ENCODE measurements at places on chromosomes 5 and 9.

DNA sequence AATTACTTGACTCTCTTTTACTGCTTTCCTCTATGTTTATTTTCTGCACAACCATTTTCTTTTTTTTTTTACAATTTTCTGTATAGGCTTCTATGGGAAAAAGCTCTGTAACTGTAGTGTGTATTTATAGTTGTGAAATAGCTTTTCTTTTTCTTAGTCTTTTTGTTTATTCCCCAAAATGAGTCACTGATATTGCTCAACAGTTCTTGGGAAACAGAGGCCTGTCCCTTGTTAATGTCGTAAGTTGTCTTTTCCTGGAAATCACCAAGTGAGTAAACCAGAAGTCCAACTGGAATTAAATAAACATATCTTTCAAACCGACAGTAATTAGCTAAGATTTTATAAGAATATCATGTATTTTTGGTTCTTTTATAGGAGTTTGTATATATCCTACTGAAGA, 325.1 kb upstream of the PRR16 start:
- DNase-seq = no peak

DNA sequence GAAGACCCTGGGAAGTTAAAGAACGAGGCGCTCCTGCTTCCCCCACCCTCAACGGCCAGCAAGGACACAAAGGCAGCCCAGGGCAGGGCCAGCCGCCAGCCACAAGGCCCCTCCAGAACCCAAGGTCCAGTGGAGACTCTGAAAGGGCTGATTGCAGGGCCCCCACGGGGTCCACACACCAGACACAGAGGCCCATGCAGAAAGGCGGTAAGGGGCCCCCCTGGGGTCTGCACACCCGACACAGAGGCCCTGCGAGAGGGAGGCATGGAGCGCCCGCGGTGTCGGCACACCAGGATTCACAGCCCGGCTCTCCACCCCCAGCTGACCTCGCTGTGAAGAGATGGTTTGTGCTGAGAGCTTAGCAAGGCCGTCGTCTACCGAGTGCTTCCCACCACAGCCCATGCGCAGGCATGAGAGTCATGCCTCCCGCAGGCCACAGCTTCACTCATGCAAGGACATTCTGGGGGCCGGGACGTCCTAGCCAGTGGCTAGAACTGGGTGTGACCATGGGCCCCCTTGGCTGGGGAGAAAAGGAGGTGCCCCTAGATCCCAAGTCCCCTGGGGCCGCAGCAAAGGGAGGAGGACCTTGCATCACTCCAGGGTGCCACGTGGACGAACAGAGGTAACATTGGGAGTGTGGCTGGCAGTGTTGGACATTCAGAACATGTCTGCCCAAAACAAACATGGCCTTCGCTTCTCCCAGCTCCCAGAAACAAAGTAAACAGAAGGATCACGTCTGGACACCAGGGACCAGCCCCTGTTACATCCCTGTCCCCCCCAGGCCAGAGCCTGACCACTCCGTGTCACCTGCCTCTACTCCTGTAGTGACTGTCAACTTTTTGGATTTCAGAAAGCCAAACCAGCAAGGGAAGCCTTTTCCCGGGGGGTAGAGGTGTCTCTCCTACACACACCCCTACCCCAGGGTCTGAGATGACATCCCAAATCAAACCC, 9.8 kb downstream of the BRD3 start:
- DNase-seq = no peak

DNA sequence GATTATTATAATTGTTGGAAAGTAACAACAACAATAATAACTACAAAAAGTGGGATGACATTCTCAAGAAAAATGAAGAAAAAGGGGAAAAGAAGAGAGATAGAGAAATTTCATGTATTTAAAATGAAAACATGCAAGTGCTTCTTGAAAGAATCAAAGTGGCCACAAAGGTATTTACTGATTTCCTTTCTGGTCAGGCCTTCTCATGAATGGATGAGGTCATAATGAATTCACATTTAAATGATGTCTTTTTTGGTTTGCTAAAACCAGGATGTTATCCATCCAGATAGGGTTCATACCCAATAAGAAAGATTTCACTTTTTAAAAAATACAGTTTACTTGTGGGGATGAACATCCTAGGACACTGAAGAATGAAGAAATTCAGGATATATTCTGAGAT, 446.4 kb upstream of the PTGER4 start:
- no peak for DNase-seq

GRCh38 chr5:148238418-148238794, at the start of gene MARCOL:
Gene MARCOL (plus strand): TSS chr5:148238525. CDS start chr5:148238598, 73 bp downstream.
- no peak for DNase-seq

DNA sequence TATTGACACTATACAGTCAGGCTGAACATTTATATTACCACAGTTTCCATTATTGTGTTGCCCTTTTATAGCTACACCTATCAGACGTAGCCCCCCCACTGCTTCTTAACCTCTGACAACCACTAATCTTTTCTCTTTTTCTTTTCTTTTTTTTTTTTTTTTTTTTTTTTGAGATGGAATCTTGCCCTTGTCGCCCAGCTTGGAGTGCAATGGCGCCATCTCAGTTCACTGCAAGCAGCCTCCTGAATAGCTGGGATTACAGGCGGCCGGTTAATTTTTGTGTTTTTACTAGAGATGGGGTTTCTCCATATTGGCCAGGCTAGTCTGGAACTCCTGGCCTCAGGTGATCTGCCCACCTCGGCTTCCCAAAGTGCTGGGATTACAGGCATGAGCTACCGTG, 75.4 kb downstream of the UHRF2 start:
- peak; percentile 28 for DNase-seq

DNA sequence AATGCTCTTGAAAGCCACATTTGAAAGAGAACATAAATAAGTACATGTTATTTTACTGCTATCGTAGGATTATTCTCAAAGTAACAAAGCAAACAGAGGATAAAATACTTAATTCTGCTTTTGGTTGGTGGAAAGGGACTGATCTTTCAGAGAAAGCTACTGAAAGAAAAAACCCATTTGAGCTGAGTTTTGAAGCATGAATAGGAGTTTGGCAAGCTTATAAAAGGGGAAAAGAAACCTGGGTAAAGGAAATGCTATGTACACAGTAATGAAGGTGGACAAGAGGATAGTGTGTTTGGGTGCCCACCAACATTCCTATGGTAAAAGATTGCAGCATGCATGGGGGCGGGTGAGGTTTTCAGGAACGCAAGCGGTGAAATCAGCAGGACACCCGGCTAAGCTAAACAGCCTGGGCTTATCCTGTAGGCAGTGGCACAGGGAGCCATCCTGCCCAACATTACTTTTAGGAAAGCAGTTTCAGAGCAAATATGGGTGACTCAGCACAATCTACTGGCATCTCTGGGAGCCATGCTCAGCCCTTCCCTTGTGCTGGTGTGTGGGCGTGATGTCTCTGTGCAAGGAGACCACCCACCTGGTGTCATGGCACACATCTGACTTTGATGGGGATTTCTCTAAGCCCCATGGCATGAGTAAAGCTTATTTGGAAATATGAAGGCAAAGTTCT, 673.9 kb upstream of the KLF4 start:
- no peak for DNase-seq

- DNase-seq = no peak
Measured at GRCh38 chr9:6900440-6900883, 142.7 kb downstream of the KDM4C start.

DNA sequence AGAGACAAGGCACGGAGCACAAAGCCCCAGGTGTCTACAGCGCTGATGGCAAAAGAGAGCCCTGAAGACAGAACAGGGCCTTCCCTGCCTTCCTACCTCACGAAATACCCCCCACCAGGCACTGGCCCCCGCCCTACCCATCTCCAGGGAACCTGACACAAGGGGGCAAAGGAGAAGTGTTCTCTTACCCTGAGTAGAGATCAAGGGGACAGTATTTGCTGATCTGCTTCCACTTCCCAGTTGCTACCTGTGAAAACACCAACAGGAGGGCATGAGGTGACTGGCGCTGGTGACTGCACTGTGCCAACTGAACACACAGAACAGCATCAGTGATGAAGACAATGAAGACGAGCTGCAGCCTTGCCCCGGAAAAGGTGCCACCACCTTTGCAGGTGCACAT, 27.4 kb downstream of the IPPK start:
- DNase-seq = no peak

- no peak for DNase-seq
Measured at GRCh38 chr5:126363658-126364057, 59.6 kb upstream of the GRAMD2B start.

DNA sequence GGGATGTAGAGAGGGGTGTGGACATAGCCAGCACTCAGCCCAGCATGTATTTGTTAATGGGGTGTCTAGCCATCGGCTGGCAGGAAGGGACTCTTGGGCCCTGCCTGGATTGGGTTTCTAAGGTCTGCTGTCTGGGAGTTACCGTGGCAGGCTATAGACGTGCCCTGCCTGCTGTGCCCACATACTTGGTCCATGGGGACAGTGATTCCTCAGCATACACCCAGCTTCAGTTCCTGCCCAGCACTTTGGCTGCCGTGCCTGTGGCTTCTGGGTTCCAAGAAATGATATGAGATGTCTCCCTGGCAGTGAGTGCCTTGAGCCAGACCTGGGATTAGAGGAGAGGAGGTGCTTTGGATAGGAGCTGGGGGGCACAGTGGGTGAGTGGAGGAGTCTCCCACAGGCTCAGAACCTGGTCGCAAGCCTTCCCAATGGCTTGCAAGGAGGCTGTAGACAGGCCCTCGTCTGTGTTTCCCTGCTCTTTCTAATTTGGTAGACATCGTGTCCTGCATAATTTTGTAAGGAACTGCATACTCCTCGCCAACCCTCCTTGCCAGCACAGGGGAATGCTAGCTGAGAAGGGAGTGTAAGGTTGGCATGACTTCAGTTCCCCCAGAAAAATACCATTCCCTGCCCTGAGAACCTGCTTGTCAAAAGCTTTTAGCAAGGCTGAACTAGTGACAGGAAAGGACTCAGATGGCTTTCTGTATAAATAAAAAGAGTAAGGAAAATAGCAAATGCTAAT, 287.9 kb downstream of the ZSWIM6 start:
- no peak for DNase-seq

- DNase-seq = no peak
Measured at GRCh38 chr5:141488591-141489561, at the start of gene PCDHGC5. Gene PCDHGC5 (plus strand): TSS chr5:141489081. CDS start chr5:141489241, 160 bp downstream.

DNA sequence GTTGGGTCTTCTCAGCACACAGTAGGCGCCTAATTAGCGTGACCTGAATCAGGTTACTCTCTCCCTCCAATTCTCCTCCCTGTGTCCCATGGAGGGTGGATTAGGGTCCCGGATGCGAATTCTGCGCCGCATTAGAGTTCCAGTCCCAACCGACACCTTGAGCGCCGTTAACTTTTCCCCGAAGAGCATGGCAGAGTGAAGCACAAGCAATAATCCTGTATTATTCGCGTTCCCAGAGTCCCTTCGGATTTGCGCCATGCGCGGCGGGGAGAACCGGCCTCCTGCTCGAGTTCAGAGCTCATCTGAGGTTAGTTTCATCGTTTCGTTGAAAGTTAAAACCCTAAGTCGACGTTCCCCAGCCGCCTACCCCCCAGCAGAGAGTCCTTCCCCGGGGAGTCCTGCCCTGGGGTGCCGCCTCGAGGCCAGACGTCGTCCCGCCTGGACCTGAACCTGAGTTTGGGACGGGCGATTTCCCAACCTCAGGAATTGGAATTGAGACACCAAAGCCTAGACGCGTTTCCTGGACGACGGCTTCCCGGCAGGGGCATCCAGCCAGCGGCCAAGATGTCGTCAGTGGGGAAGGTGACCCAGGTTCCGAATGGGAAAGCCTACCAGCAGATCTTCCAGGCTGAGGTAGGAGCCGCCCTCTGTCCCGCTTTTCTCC, at the start of gene CCDC180:
Gene CCDC180, plus strand, starts transcription at position 160 of the 664 bp plus-strand sequence. Its CDS starts 405 bp downstream, at position 565.
- DNase-seq = peak; percentile 45

DNA sequence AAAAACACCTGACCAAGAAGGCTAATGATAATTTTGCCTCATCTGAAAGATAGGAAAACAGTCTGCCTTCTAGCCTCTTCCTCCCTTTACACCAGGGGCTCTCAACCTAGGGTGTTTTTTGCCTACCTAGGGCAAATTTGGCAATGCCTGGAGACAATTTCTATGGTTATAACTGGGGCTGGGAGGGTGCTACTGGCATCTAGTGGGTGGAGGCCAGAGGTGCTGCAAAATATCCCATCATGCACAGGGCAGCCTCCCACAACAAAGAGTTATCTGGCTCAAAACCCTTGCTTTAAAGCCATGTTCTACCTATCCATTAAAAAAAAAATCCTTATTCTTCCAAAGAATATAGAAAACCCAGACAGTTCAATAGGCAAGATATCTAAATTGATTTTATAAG, 45.0 kb upstream of the NR3C1 start:
- DNase-seq = no peak

GRCh38 chr9:36102742-36103495, 33.6 kb upstream of the GLIPR2 start:
- DNase-seq = peak; percentile 86

DNA sequence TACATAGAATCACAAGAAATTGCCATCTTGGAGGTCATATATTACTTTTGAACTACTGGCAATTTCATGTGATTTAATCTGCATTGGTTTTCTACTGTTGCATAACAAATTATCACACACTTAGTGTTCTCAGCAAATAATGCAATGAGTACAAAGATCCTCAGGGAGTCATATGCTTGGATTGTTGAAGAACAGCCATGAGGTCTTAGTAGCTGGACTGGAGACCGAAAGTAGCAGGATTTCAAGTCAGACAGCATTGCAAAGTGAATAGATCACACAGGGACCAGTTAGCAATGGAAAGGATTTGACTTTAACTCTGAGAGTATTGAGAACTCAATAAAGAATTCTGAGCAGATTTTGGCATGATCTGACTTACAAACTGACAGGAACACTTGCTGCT, 32.2 kb upstream of the FRMD3 start:
- DNase-seq = no peak

GRCh38 chr5:173789031-173789920, 98.9 kb upstream of the CPEB4 start:
- no peak for DNase-seq
